ENCODE measurements at places on chromosomes 16 and 17.

GRCh38 chr16:30619202-30619601 lies 9.0 kb upstream of the ZNF689 start:
- no peak for DNase-seq

- no peak for DNase-seq
These were observed 66.1 kb upstream of the CLEC3A start for GRCh38 chr16:77956231-77956630.

GRCh38 chr16:68492543-68493411 lies 44.5 kb upstream of the SMPD3 start:
- DNase-seq, result no peak

GRCh38 chr17:17018021-17018441 lies 24.2 kb upstream of the MPRIP start:
- DNase-seq, result no peak

DNA sequence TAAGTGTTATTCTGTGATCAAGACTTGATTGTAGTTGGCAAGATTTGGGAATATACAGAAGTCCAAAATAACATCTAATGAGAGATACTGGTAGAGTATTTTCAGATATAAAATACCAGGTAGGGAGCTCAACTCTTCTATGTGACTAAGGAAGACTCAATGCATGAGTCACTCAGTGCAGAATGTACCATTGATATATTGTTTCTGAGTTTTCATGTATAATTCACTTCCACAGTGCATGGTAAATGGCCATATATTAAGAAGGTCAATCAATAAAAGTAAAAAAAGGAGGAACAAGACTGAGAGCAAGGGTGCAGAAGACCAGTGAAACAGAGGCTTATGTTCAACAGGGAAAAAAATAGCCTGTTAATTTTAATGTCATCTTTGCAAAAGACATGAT lies 1387.9 kb downstream of the CDH8 start:
- no peak for DNase-seq

DNA sequence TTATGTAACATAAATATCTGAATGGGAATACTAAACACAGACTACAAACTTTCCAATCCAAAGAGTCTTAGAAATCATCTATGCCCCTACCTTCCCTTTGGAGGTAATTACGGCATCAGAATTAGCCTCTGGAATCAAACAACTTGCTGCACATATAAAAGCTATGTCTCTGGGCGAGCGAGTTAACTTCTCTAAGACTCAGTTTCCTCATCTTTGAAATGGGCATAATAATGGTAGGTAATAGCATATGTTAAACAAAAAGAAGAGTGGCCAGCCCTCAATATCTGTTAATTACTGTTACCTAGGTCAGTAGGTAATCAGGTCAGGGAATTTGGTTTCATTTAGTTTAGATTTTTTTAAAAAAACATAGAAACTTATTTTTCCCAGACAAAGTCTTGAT lies 153.5 kb downstream of the TOX3 start:
- DNase-seq, result no peak

- DNase-seq, result peak; percentile 53
These were observed 1.9 kb downstream of the CIITA start for GRCh38 chr16:10878644-10879501.

DNA sequence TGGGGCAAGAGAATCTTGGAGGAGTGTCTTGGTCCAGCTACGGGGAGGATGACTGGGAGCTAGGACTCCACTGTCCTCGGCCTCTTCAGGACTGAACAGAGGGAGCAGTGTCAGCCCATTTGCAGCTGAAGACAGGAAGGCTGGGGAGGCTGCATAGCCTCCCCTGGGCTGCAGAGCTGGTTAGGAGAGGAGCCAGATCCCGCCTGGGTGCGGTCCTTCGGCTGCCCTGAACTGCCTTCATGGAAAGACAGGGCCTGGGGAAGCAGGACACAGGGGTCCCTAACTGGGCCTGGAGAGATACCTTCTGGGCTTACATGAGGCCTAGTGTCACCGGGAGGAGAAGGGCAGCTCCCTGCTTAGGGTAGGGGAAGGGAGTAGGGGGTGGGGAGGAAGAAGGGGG lies 26.6 kb downstream of the UNC13D start:
- no peak for DNase-seq

GRCh38 chr16:35258381-35258780 lies 1799.0 kb downstream of the TP53TG3F start:
- DNase-seq, result no peak

DNA sequence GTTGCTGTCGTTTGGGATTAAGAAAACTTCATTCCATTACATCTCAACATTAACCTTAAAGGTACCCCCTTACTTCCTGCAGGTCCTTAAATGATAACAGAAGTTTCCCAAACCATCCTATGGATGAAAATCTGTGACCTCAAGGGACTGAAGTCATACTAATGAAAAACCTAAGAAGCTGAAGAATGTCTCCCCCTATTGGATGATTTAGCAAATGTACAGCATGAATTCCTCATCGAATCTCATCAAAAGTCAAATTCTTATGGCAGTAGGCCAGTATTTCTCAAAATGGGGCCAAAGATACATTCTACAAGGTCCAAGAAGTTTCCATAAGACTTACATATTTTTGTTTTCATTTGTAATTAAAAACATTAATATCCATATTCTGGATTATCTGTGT lies 13.5 kb downstream of the SCO1 start:
- DNase-seq, result peak; percentile 16

DNA sequence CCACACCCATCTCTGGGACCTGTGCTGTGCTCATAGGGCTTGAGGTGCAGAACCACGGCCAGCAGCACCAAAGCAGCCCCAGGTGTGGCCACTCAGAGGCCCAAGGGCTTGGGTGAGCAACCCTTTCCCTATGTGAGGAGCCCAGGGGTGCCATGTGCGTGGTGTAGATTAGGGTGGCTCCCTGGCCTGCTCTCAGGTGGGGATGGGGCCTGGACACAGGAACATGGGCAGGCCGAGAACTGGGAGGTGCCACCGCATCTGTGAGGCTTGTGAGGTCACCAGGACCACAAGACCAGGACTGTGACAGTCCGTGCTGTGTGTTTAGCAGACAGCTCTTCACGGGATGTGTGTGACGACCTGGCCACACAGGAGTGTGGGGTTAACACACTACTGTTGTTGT lies 103.5 kb upstream of the ZNF750 start:
- DNase-seq, result no peak

GRCh38 chr17:74531231-74531761 lies at the start of gene CD300LB:
CD300LB (minus strand) TSS chr17:74531475; CDS start chr17:74531350, 125 bp downstream.
- no peak for DNase-seq

DNA sequence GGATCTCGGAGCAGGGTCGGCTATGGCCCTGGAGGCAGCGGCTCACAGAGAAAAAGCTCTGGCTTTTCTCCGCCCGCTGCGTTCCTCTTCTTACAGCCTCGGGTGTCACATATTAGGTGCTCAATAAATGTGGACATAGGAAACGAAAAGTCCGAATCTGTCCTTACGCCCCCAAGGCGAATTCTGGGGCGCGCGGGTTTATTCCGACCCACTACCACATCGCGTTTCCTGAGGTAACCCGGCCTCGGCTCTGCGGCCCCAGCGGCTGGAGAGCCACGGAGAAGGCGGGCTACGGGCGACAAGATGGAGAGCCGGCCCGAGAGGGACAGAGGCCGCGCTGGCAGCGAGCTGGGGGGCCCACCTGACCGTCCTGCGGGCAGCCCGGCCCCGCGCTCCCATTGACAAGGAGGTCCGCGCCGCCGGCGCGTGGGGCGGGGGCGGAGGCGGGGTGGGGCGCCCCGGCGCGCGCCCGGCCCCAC lies 573 bp upstream of the GNAO1 start:
- no peak for DNase-seq

GRCh38 chr17:76556765-76557367 lies 17.0 kb downstream of the PRCD start:
- DNase-seq, result peak; percentile 22

- no peak for DNase-seq
These were observed 22.1 kb downstream of the VAC14 start for GRCh38 chr16:70778901-70779309.

GRCh38 chr16:31202414-31203375 lies at the start of gene PYCARD:
PYCARD (minus strand) TSS chr16:31202760; CDS start chr16:31202690, 70 bp downstream.
- peak; percentile 46 for DNase-seq

- peak; percentile 41 for DNase-seq
These were observed at the start of gene KIF19 for GRCh38 chr17:74325743-74326379. KIF19 (plus strand) TSS chr17:74326226; CDS start chr17:74326350, 124 bp downstream.

GRCh38 chr17:32206861-32207260 lies 58.8 kb upstream of the RHBDL3 start:
- DNase-seq, result no peak

DNA sequence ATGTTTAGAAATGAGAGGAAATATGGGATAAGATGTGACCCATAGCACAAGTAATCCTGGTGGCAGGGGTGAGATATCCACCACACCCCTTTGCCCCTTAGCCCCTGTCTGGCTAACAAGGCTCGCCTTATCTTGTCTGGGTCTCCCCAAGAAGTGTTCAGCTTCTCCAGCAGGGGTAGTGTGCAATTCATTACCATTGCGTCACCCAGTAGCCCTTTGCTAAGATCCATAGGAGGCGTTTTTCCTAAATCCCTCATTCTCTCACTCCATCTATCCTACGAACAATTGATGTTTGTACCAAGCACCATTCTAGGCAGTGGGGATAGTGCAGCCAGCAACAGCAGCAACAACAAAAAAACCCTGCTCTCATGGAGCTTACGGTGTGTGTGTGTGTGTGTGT lies 30.8 kb downstream of the CCDC42 start:
- DNase-seq, result no peak

Data from T-helper 1 cell (primary cell).